ENCODE measurements at places on chromosomes 16 and 17.

GRCh38 chr16:25269879-25270278 lies 12.2 kb upstream of the ZKSCAN2 start:
- DNase-seq: no peak

DNA sequence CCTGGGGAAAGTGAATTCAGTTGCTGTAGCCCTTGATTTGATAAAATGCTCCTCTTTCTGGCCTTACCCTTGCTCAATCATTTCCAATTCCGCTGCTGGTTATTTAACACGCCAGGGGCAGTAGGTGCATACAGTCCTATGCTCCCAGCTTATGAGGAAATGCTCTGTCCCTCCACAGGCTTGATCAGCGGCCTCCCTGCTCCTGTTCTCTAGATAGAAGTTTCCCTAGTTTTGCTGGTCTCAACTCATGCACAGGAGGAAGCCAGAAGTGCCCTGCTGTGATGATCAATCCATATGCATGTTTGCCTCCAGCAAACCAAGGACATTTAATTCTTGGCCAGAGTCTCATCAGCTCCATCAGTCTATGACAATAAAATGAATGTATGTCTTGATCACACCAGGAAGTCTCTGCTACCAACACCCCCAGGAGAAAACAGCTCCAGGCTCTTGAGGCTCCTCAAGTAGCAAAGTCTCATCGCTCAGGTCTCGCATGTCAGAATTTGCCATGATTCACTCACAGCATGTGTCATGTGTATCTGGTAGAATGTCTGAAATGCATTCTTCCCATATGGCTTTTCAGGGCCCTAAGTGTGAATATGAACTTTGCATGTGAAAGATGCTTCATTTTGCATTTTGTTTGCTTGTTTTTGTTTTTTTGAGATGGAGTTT lies 208.9 kb downstream of the CDH13 start:
- peak; percentile 4 for DNase-seq

GRCh38 chr17:60315650-60316049 lies 76.3 kb downstream of the USP32 start:
- no peak for DNase-seq

- peak; percentile 63 for DNase-seq
Observed at GRCh38 chr17:42686520-42687128, 4.3 kb downstream of the CNTNAP1 start.

DNA sequence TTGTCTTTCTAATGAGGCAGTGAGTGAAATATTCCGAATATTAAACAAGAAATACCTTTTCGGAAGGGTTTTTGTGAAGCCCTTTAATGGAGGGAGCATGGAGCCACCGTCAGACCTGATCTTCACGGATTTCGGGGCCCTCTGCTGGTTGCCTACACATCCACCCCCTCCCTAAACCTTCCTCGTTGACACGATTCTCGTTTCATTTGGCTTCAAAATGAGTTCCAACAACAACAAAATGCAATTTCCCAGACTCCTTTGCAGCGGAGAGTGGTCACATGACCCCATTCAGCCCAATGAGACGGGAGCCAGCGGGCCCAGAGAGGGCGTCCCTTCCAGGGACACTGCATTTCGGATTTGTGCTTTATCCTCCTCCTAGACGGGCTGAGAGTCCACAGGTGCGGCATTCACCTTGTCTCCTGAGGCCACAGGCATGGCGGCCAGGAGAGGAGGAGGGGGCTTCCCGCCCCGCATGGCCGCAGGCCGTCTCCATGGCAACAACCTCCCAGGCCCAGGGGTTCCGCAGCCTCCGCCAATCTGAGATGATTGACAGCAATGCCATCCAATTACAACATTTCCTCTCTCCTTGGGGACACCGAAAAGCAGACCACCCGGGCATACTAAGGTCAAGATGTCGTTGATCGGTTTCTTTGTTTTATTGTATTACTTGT lies 259.8 kb downstream of the C16orf95 start:
- peak; percentile 68 for DNase-seq

DNA sequence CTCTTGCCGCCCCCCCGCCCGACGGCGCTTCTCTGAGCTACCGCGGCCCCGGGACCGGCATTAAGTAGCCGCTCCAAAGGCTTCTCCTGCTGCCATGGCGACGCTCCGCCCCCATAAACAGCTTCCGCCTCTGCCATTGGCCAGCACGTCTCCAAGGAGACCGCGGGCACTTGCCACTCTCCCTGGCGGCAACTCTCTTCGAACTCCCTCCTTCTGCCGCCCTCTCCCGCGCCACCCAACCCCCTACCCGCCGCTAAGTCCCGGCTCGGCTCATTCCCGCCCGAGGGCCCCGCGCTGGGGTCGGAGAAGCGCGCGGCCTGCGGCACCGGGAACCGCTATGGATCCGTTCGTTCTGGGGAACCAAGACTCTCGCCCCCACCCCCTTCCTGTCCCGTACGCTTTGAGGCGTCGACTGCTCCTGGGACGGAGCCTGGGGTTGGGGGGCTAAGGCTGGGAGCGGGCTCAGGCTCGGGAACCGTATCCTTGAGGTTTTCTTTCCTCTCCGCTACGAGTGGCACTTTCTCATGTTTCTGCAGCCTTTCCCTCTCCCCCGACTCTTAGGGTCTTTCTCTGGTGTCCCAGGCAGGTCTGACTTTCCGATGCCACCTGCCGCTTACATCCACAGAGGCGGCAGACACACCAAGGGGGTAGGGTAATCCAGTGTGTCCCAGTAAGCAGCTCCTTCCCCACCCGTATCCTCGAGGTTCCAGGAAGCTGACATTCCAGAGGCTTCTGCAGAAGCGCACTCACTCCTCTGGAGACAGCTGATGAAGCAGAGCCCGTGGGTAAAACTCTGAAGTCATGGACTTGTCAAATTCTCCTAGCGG lies at the start of gene FOXJ1:
Gene FOXJ1 (minus strand): TSS at position 34 of the 827 bp plus-strand sequence. CDS start 850 bp downstream, outside the sequence.
- DNase-seq: peak; percentile 97

GRCh38 chr17:36752096-36752888 lies 150.9 kb downstream of the MRM1 start:
- no peak for DNase-seq

GRCh38 chr17:47717979-47718621 lies 14.9 kb upstream of the TBX21 start:
- DNase-seq: no peak

DNA sequence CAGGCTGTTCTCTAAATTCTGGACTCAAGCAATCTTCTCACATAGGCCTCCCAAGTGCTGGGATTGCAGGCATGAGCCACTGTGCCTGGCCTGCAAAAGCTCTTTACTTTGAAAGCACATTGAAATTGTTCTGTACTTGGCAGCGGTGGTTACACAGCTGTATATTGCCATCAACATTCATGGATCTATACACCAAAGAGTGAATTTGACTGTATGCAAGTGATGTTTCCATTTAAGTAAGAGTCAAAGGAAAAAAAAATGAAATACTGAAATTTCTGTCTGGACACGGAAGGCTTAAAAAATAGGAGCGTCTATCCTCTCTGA lies 450.6 kb upstream of the PSMD7 start:
- no peak for DNase-seq
